ENCODE measurements at places on chromosomes 1 and 21.
A peak's percentile ranks its signal among the peaks of the same experiment; 100 is the strongest.

GRCh38 chr21:42089093-42089631 is 18.0 kb downstream of the UMODL1 start:
- no peak for DNase-seq

DNA sequence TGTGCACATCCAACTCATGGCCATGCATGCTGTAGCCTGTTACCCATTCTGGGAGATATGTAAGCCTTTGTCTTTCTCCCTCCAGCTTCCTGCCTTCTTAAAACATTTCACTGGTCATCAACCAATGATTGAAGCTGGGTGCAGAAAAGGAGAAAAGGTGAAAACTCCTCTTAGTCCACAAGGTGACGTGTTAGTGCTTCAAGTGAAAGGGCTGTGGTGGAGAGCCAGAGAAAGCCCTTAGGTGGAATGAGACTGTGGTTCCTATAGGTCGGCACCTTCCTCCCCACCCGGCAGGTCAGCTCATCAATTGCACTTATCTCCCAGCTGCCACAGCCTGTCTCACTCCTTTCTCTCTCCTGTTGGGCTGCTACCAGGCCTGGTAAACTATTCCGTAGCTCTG is 30.4 kb downstream of the ERG start:
- DNase-seq, result no peak

GRCh38 chr1:80258659-80259058 is 1252.1 kb upstream of the ADGRL4 start:
- no peak for DNase-seq

- DNase-seq, result no peak
Measured at GRCh38 chr1:219265026-219265515, 91.4 kb downstream of the LYPLAL1 start.

GRCh38 chr1:115089420-115090185 is at the start of gene TSPAN2:
TSS of gene TSPAN2 (minus strand) at chr1:115089503. CDS start at chr1:115089432, 71 bp downstream.
- DNase-seq, result peak; percentile 60

DNA sequence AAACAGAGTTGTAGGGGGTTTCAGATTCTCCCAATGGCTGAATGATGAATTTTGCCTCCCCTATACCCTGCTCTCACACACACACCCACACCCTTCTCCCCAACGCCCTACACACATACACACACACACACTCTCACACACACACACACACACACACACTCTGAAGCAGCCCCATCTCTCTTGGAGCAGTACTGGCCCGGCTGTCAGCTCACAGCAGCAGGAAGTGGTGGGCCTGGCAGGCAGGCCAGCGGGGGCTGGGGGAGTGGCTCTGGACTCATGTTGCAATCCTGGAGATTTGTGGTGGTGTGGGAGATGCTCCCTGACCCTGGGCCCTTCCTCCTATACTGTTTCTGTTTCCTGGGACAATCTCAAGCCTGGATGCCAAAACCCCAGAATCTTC is 2.2 kb downstream of the IKBKE start:
- no peak for DNase-seq

GRCh38 chr1:170192546-170192945 is 46.8 kb downstream of the NTMT2 start:
- no peak for DNase-seq

- no peak for DNase-seq
Measured at GRCh38 chr1:96804648-96805047, 83.1 kb downstream of the PTBP2 start.

DNA sequence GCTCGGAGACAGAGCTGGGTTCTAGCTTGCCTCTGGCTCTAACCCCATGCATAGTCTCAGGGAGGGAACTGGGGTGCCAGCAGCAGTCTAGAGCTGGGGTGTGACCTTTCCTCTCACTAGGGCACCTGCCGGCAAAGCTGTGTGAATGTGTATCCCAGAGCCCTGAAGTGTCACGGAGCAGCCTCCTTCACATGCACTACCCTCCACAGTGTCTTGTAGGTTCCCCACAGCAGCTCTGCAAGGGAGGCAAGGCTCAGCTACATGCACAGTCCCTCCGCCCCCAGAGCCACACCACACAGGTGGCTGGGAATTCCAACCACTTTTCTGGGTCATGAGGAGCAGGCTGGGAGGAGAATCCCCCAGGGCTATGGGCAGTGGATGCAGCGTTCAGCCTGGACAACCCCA is 7.7 kb upstream of the HPCA start:
- no peak for DNase-seq

- DNase-seq, result no peak
Measured at GRCh38 chr1:27648602-27649305, 13.8 kb upstream of the FGR start.

GRCh38 chr1:205480349-205480985 is 24.0 kb upstream of the CDK18 start:
- DNase-seq, result no peak

DNA sequence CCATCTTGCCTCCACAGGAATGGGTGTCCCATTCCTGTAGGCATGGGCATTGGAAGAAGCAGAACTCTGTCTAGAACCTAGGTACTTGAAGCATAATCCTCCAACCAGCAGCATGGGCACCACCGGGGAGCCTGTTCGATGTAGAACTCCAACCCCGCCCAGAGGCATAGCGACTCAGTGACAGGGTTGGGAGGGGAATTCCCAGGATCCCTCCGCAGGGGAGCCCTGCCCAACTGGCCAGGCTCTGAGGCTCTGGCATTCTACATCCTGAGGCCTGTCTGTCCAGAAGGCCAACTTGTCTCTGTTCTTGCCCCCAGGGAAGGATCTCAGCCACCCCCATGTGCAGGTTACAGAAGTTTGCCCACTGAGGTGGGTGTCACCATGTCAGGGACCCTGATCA is 38.2 kb downstream of the CACNA1S start:
- DNase-seq, result no peak

DNA sequence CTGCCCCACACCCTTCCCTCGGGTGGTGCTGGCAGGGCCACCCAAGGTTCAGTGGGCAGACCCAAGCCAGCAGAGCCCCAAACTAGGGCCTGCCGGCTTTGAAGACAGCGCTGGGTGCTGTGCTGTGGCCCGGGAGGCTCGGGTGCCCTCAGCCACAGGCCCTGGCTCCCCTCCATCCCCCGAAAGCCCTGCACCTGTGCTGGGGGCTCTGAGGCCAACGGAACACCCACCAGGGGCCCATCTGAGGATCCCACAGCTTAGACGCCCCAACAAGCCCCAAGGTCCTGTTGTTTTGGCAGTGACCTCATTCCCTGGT is 8.6 kb downstream of the ITGB2 start:
- DNase-seq, result no peak

- no peak for DNase-seq
Measured at GRCh38 chr1:62263006-62263813, 56.0 kb downstream of the KANK4 start.

GRCh38 chr1:86429835-86430234 is 5.9 kb downstream of the CLCA2 start:
- no peak for DNase-seq

GRCh38 chr1:107953556-107953955 is 11.4 kb downstream of the VAV3 start:
- no peak for DNase-seq

- DNase-seq, result no peak
Measured at GRCh38 chr1:244162786-244163530, 111.9 kb downstream of the ZBTB18 start.

DNA sequence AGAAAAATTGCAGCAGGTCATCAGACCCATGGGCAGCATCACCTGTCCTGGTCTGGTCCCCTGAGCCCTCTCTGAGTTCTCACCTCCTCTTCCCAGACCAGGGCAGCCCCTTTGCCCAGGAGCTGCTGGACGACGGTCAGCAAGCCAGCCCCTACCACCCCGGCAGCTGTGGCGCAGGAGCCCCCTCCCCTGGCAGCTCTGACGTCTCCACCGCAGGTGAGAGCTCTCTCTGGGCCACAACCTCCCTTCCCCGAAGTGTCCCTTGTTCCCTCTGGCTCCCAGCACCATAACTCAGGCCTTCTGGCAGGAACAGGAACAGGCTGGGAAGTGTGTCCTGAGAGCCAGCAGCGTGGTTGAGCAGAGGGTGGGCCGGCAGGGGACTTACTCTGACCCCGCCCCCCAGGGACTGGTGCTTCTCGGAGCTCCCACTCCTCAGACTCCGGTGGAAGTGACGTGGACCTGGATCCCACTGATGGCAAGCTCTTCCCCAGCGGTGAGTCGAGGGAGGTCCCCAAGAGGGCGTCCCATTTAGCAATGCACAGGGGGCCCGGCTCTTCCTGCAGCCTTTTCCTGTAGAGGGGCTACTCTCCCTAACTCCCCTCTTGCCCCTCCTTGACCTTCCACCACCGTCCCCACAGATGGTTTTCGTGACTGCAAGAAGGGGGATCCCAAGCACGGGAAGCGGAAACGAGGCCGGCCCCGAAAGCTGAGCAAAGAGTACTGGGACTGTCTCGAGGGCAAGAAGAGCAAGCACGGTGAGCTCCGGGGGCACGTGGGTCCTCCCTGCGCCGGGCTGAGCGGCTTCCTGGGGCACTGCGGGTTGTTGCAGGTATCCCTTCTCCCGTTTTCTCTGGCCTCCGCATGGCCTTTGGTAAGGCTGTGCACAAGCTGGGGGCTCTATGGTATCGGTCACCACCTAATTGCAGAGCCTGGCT is 2.4 kb downstream of the ELF3 start:
- DNase-seq, result no peak

DNA sequence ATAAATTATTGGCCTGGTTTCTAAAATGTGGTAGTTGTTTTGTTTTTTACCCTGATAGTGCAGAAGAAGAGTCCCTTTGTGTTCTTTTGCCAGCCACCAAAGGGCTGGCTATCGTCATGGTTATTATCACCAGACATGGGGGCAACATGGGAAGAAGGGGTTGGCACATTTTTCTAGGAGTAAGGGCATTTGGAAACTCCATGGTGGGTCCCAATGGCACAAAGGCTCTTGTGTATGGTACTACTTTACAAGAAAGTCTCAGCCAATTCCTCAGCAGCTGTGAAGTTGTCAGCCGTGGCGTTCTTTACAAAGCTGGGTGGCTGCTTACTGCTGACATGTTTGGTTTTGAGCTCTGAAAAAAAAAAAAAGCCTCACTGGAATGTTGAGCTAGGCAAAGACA is 330.4 kb upstream of the ESRRG start:
- no peak for DNase-seq

DNA sequence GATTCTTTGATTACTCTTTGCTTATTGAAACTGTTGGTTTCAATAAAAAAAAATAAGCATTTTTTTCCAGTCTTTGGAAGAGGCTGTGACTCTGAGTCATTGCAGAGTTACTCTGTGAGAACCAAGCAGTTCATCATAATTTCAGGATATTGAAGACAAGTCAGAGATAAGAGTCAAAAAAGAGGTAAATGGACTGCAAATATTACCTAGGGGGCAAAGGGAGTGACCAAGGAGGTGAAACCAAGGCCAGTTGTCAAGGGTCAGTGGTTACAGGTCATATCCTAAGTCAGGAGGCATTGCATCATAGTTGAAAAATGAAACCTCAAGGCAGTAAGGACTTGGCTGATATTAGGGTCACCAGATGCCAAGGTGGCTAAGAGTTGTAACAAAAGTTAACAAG is 597.1 kb upstream of the USP24 start:
- DNase-seq, result no peak

GRCh38 chr1:2091611-2092604 is 41.7 kb downstream of the PRKCZ start:
- DNase-seq, result peak; percentile 55

GRCh38 chr1:151072224-151072623 is 1.7 kb downstream of the GABPB2 start:
- no peak for DNase-seq

DNA sequence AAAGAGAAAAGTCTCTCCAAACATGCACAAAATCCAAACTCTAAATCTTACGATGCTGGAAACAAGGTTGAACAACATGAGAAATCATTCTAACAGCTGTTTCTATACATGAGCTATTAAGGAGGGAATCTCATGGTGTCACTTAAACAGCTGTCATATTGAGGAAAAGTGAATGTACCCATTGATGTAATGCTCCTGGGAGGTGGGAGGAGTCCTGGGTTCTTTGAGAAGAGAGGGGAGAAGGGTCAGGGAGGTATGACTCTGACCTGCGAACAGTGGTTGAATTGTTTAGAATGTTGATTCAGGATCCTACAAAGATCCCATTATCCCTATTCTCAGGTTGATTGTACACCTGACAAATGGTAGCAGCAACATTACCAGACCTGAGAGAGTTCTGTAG is 49.3 kb downstream of the ZC3H11B start:
- no peak for DNase-seq

- no peak for DNase-seq
Measured at GRCh38 chr1:1591452-1591851, 8.5 kb downstream of the FNDC10 start.

DNA sequence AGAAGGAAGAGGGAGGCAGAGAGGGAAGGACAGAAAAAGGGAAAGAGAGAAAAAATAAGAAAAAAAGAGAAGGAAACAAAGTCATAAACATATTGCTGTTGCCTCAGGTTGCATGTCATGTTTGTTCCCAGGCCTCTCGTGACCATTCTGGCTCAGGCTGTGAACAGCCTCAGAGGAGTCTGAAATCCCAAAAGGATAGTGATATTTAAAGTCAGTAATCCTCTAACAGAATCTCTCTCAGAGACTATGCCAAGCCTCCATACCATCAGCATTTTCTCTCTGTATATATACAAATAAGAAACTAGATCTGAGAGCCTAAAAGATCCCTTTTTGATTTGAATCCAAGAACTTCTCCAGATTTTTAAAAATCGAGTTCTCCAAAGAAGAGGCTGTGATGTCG is 35.2 kb downstream of the GORAB start:
- no peak for DNase-seq

DNA sequence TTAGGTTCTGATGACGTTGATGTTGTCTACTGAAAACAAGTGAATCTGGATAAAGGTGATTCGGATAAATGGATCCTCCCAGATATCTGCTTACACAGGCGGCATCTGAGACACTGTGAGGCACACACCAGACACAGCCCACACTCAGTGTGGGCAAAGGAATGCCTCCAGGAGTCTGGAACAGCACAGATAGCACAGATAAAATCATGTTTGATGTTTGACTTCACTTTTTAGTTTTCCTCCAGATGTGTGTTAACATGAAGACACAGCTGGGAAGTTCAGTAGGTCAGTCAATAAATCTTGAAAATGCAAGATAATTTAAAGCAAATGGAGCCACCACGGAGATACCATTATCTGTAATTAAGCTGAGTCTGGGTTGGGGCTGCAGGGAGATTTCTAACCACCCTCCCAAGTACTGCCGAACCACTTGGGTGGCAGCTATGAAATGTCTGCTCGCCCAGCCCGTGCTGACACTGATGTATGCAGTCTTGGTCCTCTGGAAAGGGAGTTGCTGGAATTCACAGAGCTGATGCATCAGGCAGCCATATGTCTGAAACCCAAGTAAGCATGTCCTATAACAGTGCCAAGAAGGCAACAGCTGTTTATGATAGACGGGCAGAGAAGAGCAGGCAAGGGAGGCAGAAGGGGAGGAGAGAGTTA is 11.7 kb downstream of the CAPN9 start:
- no peak for DNase-seq

Measured in 8988T (cell line).